Stimulated activated CD8-positive, alpha-beta memory T cell treated with anti-CD3 and anti-CD28 coated beads, Interleukin-4, amount 100 ng/mL, for 1 hour (primary cell): ENCODE measurements at places on chromosomes 2 and 18.
A peak's percentile ranks its signal among the peaks of the same experiment; 100 is the strongest.

DNA sequence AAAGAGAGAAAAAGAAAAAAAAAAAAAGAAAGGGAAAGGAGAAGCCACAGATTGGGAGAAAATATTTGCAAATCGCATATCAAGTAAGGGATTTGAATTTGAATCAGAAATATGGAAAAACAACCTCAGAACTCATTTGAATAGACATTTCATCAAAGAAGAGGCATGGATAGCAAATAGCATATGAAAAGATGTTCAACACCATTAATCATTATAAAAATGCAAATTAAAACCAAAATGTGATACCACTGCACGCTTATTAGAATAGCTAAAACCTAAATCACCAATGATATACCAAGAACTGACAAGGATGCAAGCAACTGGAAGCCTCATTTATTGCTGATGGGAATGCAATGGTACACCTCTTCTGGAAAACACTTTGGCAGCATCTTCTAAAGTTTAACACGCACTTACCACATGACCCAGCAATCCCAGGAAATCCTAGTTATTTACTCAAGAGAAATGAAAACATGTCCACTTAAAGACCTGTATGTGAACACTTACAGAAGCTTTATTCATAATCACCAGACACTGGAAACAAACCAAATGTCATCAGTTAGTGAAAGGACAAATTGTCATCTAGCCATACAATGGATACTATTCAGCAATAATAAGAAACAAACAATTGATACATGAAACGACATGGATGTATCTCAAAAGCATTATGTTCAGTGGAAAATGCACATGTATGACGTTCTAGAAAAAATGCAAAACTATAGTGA lies 10.3 kb downstream of the DNER start:
- DNase-seq = no peak

GRCh38 chr18:41004324-41004723 lies 950.7 kb upstream of the PIK3C3 start:
- DNase-seq = no peak

DNA sequence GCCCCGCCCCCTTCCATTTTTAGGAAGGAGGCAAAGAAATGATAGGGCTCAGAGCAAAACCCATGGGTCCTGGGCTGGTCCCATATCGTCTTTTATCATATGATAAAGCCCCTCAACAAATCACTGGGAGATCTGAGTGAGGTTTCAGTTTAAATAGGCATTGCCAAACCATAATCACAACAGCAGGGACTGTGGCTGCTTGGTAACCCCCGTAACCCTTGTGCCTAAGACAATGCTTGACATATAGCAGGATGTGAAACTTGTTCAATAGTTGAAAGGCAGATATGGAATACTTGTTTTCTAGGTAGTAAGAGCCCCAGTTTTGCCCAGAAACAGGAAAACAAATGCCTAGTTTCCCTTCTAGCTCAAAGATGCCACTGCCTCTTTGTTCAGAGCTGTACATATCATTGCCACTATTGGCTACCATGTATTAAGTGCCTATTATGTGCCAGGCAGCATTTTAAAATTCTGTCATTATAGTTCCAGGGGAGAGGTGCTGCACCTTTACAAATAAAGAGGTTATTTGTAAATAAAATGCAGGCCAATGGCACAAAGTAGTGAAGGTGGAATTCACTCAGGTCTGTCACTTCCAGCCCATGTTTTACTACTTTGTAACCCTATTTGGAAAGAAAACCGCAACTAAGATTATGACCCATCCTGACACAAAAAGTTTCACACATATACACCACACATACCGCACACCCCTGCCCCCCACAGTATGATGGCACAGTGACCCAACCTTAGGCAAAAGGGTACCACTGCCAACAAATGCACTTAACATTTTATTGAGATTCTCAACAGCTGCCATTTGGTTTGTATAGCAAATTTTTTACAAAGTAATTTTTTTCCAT lies 14.2 kb downstream of the NAGK start:
- DNase-seq = no peak

- no peak for DNase-seq
Observed at GRCh38 chr2:220001751-220002150, 374.3 kb downstream of the SLC4A3 start.

- no peak for DNase-seq
Observed at GRCh38 chr18:39462436-39462835, 1896.8 kb upstream of the CELF4 start.

- DNase-seq = peak; percentile 11
Observed at GRCh38 chr2:88626171-88627054, 851 bp downstream of the EIF2AK3 start.

GRCh38 chr2:122255924-122256323 lies 500.5 kb downstream of the TSN start:
- DNase-seq = no peak

GRCh38 chr2:8234253-8234652 lies 447.6 kb upstream of the ID2 start:
- DNase-seq = no peak

GRCh38 chr2:102020596-102021170 lies 28.9 kb downstream of the IL1R2 start:
- peak; percentile 70 for DNase-seq

- no peak for DNase-seq
Observed at GRCh38 chr18:33670029-33670428, 92.0 kb downstream of the ASXL3 start.
